HFFc6 (cell line): ENCODE measurements at places on chromosomes 16 and 17.

GRCh38 chr17:57379237-57379894 lies 123.0 kb downstream of the MSI2 start:
- no peak for DNase-seq

DNA sequence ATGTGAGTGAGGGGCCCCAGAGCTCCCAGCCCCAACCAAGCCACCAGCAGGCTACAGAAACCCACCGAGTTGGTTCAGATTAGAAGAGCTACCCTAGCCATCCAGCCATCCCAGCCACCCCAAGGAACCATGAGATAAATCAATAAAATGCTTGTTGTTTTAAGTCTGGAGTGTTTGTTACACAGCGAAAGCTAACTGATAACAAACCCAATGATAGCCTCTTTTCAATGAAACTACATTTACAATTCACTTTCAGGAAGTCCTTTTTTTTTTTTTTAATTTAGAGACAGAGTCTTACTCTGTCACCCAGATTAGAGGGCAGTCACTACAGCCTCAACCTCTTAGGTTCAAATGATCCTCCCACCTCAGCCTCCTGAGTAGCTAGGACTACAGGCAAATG lies 215.0 kb upstream of the ZFHX3 start:
- no peak for DNase-seq

DNA sequence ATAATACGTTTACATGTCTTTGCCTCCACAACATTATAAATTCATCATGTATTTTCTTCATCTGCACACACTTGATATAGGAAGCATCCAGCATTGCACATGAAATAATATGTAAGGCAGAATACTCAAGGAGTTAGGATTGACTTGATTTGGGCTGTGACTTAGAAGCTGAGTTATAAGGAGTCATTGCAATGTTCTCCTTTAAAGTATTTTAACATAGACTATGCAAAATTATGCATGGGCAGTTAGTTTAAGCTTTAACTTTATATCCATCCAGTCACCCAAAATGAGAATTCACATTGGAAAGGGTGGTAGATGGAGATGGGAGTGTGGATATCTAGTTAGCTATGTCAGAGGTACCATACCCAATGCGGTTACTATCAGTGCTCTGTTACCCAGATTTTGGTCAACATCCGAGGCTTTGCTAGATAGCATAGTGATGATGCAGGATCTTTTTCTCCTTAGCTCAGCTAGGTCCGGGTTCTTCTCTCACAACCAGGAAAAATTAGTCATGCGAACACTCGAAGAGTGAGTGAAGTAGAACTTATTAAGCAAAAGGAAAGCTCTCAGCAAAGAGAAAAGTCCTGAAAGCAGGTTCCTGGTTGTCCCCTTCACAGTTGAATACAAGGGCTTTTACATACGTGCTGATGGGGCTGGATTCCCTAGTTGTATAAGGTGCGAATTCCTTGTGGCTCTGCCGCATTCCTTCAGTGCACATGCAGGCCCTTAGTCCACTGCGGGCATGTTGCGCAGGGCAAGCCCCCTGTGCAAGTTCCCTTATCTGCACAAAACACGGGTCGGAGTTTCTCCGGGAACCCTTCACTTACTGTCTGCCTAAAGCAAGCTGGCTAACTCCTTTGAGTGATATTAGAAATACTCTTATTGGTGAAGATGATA lies 73.1 kb upstream of the FAM20A start:
- DNase-seq: no peak

GRCh38 chr17:72631568-72631948 lies 460.9 kb downstream of the SLC39A11 start:
- DNase-seq: no peak

- no peak for DNase-seq
These were observed 279.0 kb downstream of the MRTFB start for GRCh38 chr16:14350081-14350480.

- DNase-seq: no peak
These were observed 374.6 kb upstream of the HSBP1 start for GRCh38 chr16:83433201-83433600.

DNA sequence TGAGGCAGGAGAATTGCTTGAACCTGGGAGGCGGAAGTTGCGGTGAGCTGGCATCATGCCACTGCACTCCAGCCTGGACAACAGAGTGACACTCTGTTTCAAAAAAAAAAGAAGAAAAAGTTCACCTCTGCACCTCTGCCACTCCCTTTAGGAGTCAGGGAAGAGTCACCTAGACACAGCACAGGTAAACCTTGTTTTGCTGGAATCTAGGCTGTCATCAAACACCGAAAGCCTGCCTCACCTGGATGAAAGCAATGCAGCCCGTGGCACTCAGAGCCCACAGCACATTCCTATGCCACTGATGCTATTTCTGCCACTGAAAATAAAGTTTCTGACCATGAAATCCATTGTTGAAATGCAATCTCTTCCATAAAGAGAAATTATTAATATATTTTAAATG lies 22.2 kb downstream of the CFAP52 start:
- DNase-seq: no peak

DNA sequence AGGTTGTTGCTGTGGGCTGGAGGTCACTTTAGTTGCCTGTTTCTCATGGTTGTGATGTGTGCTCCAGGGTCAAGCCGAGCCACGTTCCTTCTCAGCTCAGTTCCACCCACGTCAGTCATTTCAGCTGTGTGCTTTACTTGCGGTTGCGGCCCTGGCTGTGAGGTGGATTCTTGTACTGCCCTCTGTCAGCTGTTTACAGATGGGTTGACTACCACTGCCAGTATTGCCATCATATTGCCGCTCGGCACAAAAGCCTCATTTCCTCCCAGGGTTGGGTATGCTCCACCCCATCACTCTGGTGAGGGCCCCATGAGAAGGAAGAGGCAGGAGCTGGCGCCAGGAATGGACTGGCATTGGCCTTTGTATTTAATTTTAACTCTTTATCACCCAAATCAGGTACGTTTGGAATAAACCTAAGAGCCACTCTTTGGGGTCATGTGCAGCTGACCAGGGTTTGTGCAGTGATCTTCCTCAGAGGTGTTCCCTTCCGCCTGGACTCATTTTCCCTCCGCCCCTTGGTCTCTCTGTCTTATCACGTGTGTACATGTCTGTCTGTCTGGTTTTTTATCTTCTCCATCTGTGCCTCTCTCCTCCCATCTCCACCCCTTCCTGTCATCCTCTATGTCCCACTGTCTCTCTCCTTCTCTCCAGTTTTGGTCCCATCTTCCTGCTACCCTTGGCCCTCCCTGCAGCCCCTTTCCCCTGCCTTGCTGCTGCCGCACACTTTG lies 25.0 kb downstream of the METTL22 start:
- DNase-seq: no peak

DNA sequence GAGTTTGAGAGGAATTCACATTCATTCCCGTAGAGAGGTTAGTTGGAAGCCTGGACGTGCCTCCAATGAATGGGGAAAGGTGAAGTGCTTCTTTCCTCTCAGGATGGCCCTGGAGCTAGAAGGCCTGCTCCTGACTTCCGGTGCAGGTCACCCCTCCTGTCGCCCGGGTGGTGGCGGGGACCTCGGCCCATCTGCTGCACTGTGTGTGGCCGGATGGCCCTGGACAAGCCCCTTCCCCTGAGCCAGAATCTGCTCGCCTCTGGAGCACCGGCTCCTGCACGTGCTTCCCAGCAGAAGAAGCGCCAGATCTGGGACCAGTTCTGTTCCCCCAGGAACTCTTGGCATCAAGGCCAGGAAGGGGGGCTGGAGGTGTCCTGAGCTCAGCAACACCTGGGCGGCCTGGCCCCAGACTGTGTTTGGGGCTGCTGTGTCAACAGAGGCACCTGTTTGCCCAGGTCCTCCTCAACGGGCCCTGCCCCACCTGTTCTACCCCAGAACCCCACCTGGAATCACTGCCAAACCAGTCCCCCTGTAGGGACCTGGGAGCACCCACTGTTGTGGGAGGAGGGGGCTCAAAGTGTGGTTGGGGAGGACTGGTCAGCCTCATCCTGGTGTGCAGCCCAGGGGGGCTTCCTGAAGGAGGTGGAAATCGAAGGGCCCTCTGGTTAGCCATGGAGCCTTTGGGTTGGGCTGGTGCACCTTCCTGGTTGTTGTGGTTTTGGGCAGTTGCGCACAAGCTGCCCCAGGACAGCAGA lies 5.1 kb upstream of the PERCC1 start:
- no peak for DNase-seq

- DNase-seq: no peak
These were observed 460 bp downstream of the ELOB start for GRCh38 chr16:2776500-2777139.

DNA sequence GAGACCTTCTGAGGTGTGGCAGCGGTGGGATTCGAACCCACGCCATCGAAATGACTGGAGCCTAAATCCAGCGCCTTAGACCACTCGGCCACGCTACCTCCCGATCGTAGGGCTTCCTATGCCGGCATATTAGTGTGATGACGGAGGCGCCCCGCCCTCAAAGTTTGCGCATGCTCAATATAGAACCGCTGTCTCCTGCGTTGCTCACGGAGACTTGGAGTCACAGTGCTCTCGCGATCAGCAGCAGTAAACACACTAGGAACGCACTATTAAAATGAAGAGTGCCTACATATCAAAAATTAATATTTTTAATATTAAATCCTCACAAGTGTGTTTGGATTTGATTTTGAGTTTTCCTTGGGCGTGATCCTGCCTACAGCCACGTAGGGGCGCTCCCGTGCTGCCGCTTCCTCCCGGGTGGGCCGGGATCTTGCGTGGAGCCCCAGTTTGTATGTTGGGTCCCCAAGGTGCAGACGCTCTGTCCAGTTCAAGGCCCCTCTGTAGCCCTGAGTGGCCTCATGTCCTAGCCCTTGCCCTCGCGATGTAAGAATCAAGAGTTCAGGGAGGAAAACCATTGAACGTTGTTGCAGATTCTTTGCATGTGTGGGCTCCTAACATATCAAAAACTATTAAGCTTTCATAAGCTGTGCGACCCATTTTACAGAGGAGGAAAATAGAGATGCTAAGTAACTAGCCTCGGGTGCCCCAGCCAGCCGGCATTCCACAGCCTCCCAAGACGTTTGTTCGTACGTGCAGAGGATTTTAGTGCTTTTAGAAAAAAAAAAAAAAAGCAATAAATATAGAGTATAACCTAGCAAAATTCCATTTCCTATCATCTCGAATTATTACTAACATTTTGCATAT lies 10.2 kb upstream of the EEF2K start:
- peak; percentile 76 for DNase-seq

- no peak for DNase-seq
These were observed 800 bp downstream of the ZNF747 start for GRCh38 chr16:30533748-30534367.

DNA sequence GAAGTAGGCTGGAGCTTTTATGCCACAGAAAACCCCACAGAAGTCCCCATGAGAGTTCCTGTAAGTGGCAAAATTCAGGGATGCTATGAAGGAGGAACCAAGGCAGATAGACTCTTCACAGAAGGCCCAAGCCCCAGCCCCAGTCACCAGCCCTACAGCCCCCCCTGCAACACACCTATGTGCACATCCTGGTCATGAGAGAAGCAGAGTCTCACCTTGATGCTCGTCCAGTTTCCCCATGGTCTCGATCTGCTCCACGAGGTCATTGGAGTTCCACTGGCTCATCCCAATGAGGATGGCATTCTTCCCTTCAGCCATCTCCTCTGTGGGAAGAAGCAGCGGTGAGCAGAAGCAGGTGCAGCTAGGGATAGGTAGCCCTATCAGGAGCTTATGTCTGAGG lies 31.2 kb downstream of the PITPNM3 start:
- DNase-seq: no peak

DNA sequence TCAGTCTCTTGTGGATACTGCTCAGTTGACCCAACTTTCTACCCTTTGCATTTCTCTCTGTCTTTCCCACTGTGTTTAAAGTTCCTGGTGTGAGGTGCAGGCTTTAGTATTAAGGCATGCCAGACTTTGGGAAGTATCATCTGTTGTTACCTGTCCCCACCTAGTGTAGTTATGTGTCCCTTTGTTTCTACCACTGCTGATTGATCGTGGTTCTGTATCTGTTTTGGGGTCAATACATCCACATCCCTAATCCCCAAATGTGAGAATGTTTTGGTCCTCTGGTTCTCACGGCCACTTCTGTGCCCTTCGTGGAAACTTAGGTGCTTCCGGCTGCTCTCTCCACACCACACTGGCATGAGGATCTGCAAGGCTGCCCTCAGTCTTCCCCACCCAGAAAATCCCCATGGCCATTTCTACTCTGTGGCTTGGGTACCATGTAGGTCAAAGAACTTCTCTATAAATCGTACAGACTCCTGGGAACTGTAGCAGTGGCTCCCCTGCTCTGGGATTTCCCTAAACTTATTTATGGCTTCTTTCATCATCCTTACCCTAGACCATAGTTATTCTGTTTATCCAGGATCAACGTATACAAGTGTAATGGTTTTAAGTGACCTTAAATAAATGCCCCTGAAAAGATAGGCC lies 443.2 kb downstream of the XYLT1 start:
- no peak for DNase-seq

GRCh38 chr16:83005653-83006160 lies 378.9 kb downstream of the CDH13 start:
- peak; percentile 2 for DNase-seq

DNA sequence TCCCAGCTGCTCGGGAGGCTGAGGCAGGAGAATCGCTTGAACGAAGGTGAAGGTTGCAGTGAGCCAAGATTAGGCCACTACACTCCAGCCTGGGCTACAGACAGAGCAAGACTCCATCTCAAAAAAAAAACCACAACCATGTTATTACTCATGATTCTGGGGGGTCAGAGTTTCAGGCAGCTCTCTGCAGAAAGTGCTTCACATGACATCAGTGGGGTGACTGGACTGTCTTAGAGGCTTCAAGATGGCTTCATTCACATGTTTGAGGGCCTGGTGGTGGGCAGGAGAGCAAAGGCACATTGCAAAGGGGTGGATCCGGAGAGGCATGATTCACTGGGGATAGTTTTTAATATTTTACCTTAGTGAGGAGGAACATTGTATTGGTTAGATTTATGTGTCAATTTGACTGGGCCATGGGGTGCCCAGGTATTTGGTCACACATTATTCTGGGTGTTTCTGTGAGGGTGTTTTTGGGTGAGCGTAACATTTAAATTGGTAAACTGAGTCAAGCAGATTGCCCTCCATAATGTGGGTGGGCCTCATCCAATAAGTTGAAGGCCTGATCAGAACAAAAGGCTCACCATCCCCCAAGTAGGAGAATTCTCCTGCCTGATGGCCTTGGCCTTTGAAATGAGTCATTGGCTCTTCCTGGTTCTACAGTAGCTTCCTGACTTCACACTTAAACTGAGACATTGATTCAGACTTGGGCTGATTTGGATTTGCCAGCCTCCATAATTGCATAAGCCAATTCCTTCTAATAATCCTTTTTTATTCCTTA lies 109.8 kb downstream of the GOSR1 start:
- peak; percentile 78 for DNase-seq

GRCh38 chr17:45730192-45730591 lies 53.9 kb upstream of the CRHR1 start:
- no peak for DNase-seq

- DNase-seq: no peak
These were observed 5.3 kb upstream of the EIF4A3 start for GRCh38 chr17:80152081-80152702.
